Fibroblast of lung (primary cell): ENCODE measurements at places on chromosomes 2 and 18. TPM values are rescaled to one million over a fixed set of nuclear protein-coding genes. Genes with fewer than 3 reads are reported as not detected.

REG1B gene
- not detected in 2 replicates for total RNA-seq

SLC14A1 gene
- 2.3 and 31.0 TPM in 2 replicates for total RNA-seq

SERPINB10 gene
- not detected in 2 replicates for total RNA-seq

SLC38A11 gene
- 0.26 and 0.50 TPM in 2 replicates for total RNA-seq

CDK15 gene
- total RNA-seq = 1.3 and 5.1 TPM in 2 replicates

TXNL4A gene
- total RNA-seq = 21.1 and 39.5 TPM in 2 replicates

GPR35 gene
- 1.0 and 1.2 TPM in 2 replicates for total RNA-seq
